ENCODE measurements at places on chromosomes 1 and 21. TPM values are rescaled to one million over a fixed set of nuclear protein-coding genes. Genes with fewer than 3 reads are reported as not detected.

- H3K4me1 ChIP-seq, result no peaks in the 10 kb centered on the region
- no peak for DNase-seq
- H3K4me3 ChIP-seq, result no peak overlapping the region
Observed at GRCh38 chr21:41302976-41303375, 13.6 kb upstream of the FAM3B start.

DNA sequence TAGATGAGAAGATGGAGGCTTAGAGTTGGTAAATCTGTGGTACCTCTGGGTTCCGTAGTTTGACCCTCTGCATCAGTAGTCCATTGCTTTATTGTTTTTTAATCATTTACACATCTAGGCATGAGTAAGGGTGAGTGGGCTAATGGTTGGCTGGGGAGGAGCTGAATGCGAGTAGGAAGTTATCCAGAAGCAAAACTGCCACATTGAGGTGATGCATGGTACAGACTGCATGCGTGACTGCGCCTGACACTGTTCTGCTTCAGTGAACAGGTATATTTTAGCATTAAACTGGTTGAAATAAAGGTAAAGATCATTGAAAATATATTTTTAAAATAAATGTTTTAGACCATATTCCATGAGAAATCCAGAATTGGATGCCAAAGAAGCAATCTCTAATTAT lies 4.4 kb downstream of the DNAJC16 start:
- peaks cover 14% of the 10 kb centered on the region for H3K4me1 ChIP-seq
- H3K27ac ChIP-seq, result no peak overlapping the region
- no peaks in the 10 kb centered on the region for H3K27me3 ChIP-seq
- H3K4me3 ChIP-seq, result no peak overlapping the region
- DNase-seq, result no peak

DNA sequence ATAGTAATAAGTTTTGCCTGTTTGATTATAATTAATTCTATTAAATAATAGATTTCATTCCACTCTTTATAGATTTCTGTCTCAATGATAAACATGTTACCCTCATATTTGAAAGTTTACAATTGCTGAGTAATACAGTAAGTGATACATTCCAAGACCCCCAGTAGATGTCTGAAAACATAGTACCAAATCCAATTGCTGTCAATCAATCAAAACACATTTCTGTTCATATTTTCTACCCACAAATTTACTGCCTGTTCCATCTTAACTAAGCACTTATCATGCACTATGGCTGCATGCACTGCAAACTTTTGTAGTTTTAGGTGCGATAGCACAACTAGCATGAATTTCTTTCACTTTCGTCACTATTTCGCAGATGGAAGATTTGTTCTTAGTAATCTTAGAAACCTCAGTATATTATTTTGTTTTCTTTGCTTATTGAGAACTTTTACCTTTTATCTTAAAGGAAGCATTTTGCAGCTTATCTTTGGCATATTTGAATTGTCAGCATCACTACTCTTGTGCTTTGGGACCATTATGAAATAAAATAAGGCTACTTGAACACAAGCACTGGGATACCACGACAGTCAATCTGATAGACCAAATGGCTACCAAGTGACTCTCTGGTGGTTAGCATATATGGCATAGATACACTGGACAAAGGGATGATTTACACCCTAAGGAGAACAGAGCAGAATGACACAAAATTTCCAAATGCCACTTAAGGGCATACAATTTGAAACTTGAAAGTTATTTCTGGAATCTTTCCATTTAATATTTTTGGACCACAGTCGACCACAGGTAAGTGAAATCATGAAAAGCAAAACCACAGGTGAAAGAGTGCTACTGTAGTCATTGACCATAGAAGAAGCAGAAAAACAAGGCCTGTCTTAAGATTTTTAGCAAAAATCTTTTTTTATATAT lies 67.6 kb downstream of the RGS13 start:
- H3K27me3 ChIP-seq, result no peaks in the 10 kb centered on the region
- H3K4me1 ChIP-seq, result peaks cover 14% of the 10 kb centered on the region
- H3K4me3 ChIP-seq, result no peak overlapping the region
- H3K27ac ChIP-seq, result no peak overlapping the region
- no peak for DNase-seq

- DNase-seq, result peak; percentile 83
- no peaks in the 10 kb centered on the region for H3K27me3 ChIP-seq
- H3K36me3 ChIP-seq, result no peaks in the 10 kb centered on the region
- H3K27ac ChIP-seq, result no peak overlapping the region
Observed at GRCh38 chr1:205983925-205984725, 19.1 kb downstream of the RAB7B start.

DNA sequence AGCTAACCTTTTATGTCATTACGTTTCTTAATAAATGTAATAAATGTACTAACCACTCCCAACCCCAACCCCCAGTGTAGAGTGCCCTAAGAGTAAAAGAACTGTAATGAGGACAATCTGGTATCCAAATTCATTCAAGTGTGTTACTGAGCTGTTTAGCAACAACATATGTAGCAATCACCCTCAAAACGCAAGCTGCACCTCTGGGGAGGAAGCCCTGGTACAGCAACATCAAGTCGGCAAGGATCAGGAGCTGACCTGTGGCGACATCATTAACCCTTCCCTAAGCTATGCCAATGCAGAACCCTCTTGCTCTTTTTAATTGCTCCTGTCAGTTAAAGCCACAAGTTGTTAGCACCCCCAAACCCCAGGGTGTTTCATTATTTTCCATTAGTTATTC lies 47.1 kb downstream of the STX6 start:
- H3K27ac ChIP-seq, result no peak overlapping the region
- no peak for DNase-seq
- no peaks in the 10 kb centered on the region for H3K27me3 ChIP-seq
- no peak overlapping the region for H3K4me3 ChIP-seq

GRCh38 chr1:226083302-226084101 lies 21.0 kb downstream of the H3-3A start:
- H3K4me3 ChIP-seq, result peak overlapping the region; percentile 47
- no peaks in the 10 kb centered on the region for H3K36me3 ChIP-seq
- H3K27me3 ChIP-seq, result no peaks in the 10 kb centered on the region
- peak overlapping the region; percentile 43 for H3K27ac ChIP-seq
- DNase-seq, result peak; percentile 92

- H3K4me3 ChIP-seq, result no peak overlapping the region
- H3K36me3 ChIP-seq, result no peaks in the 10 kb centered on the region
- H3K27ac ChIP-seq, result no peak overlapping the region
- no peak for DNase-seq
Observed at GRCh38 chr21:36729310-36729970, 30.5 kb downstream of the SIM2 start.

- DNase-seq, result peak; percentile 74
- peaks cover 77% of the 10 kb centered on the region for H3K4me1 ChIP-seq
- peak overlapping the region; percentile 72 for H3K27ac ChIP-seq
- no peaks in the 10 kb centered on the region for H3K36me3 ChIP-seq
Observed at GRCh38 chr1:2279210-2279639, 51.1 kb downstream of the SKI start.

- no peak for DNase-seq
- no peaks in the 10 kb centered on the region for H3K27me3 ChIP-seq
- H3K4me1 ChIP-seq, result no peaks in the 10 kb centered on the region
- no peaks in the 10 kb centered on the region for H3K36me3 ChIP-seq
Observed at GRCh38 chr1:167578939-167579521, 25.5 kb upstream of the CREG1 start.

DNA sequence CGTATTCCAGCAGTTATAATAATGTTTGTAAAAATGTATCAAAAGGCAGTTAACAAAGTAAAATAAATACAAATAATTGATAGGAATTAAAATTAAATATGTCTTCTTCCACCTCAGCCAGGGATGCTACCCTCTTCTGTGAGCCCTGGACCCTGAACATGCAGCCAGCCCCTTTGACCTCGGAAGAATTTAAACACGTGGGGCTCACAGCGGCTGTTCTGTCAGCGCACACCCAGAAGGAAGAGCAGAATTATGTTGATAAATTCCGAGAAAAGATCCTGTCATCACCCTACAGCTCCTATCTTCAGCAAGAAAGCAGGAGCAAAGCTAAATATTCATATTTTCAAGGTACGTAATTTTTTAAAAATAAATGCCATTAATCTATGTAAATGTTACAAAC lies 26.5 kb downstream of the UTS2 start:
- H3K36me3 ChIP-seq, result peaks cover 100% of the 10 kb centered on the region
- H3K4me3 ChIP-seq, result no peak overlapping the region
- DNase-seq, result no peak
- H3K27ac ChIP-seq, result no peak overlapping the region
- H3K27me3 ChIP-seq, result no peaks in the 10 kb centered on the region
- H3K4me1 ChIP-seq, result no peaks in the 10 kb centered on the region

- no peak overlapping the region for H3K4me3 ChIP-seq
- H3K27me3 ChIP-seq, result no peaks in the 10 kb centered on the region
- DNase-seq, result no peak
Observed at GRCh38 chr21:32817208-32817607, 45.7 kb upstream of the PAXBP1 start.

DNA sequence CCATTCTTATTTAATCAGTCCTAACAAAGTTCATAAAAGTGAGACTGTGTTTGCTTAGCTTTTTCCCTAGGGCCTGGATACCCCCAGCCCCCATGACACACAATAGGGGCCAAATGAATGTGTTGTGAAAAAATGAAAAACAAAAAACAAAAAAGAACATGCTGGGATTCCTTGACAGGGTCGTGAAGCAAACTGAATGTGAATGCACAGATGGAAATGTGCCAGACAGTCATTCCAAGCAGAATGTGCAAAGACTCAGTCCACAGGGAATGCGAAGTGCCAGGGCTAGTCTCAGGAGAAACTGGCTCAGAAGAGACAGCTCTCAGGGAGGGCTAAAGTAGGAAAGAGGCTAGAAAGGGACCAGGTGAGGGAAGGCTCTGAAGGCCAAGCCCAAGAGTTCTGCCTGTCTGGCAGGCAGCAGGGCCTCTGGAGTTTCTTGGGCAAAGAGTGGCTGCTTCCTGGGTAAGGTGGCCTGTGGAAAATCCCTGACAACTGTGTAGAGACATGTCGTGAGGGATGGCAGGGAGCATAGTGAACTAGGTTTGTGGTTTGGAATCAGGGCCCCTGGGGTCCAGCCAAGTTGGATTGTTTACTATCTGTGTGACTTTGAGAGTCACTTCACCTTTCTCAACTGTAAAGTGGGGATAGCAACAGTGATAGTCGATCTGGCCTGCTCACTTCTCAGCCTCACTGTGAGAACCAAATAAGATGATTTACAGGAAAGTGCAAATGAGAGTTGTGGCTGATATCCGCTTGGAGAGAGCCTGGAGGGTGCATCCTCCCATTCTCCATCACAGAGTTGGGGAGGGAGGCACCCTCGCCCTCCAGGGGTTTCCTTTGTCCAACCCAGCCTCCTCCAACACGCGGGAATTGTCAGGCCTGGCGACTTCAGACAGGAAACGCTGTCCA lies 1.2 kb upstream of the ADAM15 start:
- peak overlapping the region; percentile 80 for H3K4me3 ChIP-seq
- H3K36me3 ChIP-seq, result peaks cover 16% of the 10 kb centered on the region
- H3K27me3 ChIP-seq, result no peaks in the 10 kb centered on the region
- no peak for DNase-seq

- H3K36me3 ChIP-seq, result no peaks in the 10 kb centered on the region
- DNase-seq, result no peak
- H3K27ac ChIP-seq, result no peak overlapping the region
Observed at GRCh38 chr1:229340496-229340895, 2.4 kb downstream of the CCSAP start.

DNA sequence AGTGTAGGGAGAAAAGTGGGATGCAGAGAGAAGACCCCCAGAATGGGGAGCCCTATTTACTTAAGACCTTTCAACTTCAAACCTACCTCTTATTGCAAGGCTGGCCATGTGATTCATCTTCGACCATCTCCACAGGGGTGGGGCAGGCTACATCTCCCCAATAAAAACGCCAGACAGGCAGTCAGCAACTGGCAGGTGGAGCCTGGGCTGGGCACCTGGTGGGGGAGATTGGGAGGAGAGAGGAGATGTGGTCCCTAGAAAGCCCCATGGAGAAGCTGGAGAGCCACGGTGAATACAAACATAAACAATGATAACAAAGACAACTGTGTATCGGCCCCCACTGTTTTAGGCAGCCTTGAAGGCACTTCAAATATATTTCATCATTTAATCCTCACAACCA lies 336.7 kb upstream of the PROX1 start:
- DNase-seq, result no peak
- no peak overlapping the region for H3K27ac ChIP-seq
- no peaks in the 10 kb centered on the region for H3K27me3 ChIP-seq
- no peaks in the 10 kb centered on the region for H3K36me3 ChIP-seq
- H3K4me1 ChIP-seq, result no peaks in the 10 kb centered on the region

- H3K36me3 ChIP-seq, result no peaks in the 10 kb centered on the region
- H3K4me1 ChIP-seq, result peaks cover 14% of the 10 kb centered on the region
- peak overlapping the region; percentile 51 for H3K27ac ChIP-seq
Observed at GRCh38 chr1:26318338-26319064, 743 bp downstream of the CD52 start.

GRCh38 chr1:25197235-25197975 lies 34.9 kb downstream of the SYF2 start:
- DNase-seq, result no peak
- H3K27ac ChIP-seq, result no peak overlapping the region
- no peak overlapping the region for H3K4me3 ChIP-seq

DNA sequence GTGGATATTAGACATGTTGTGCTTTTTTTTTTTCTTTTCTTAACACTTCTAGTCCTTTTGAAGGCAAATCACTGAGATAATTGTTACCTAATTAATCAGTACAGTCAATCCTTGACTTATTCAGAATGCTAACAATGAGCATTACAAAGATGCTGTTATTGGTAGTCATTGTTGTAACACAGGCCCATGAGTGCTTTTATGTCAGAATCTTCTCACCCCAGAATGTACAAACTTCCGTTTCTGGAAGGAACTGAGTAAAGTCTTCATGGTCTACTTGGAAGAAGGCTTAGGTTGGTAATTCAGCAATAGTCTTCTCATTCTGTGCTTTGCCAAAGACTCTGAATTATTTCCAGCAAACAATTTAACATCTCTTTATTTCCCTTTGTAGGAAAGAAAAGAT lies 3.1 kb downstream of the KCNK1 start:
- no peak for DNase-seq
- H3K27me3 ChIP-seq, result peaks cover 4% of the 10 kb centered on the region
- H3K4me1 ChIP-seq, result no peaks in the 10 kb centered on the region
- no peak overlapping the region for H3K27ac ChIP-seq

DNA sequence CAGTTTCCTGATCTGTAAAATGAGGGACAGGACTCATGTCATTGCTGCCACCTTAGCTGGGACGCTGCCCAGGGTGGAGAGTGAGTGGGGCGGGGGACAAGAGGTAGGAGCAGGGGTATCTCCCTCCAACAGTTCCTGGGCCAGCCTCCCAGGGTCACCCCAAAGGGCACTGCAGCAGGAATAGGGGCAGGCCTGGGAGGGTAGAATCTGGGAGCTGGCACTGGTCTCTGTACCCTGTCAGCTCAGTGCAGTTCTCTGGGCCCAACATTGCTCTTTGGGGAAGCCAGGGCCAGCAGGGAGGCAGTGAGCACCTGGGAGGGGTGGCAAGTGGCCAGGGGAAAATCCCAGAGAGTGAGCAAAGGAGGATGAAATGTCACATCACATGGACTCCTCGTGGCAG lies 55.8 kb downstream of the ELK4 start:
- no peaks in the 10 kb centered on the region for H3K4me1 ChIP-seq
- peaks cover 3% of the 10 kb centered on the region for H3K27me3 ChIP-seq
- no peak for DNase-seq
- no peak overlapping the region for H3K4me3 ChIP-seq
- no peak overlapping the region for H3K27ac ChIP-seq
- no peaks in the 10 kb centered on the region for H3K36me3 ChIP-seq

Gene UBE2U
- total RNA-seq, result not detected

Gene PALMD
- 74.0 TPM for total RNA-seq

Gene BEND5
- total RNA-seq, result 4.1 TPM

Gene DLGAP3
- total RNA-seq, result not detected

Gene PCAT6
- total RNA-seq, result not detected

Gene KCNQ4
- 2.5 TPM for total RNA-seq

Gene MSH4
- not detected for total RNA-seq

Gene C1orf185
- not detected for total RNA-seq

Gene EXO5
- 5.9 TPM for total RNA-seq

Gene PPIH
- 21.2 TPM for total RNA-seq

Gene APOBEC4
- not detected for total RNA-seq

Data from heart left ventricle (tissue), 16 donors.